ENCODE measurements at places on chromosomes 12 and 14.

DNA sequence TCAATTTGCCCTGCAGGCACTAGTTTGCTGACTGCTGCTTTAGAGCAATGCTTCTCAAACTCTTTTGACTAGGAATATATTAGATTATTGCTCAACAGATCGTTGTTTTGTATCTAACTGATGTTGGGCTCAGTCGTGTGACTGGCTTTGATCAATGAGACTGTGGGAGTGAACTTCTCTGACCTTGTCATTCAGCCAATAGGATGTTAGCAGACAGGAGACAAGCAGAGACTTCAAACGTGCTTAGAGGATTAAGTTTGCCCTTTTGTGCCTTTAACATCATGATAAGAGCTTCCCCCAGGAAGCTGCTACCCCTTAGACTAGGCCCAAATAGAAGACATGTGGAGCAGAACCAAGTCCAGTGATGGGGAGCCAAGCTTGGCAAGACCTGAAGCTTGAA, 76.7 kb upstream of the ELK3 start:
- DNase-seq: no peak

- peak; percentile 68 for DNase-seq
These were observed 39.4 kb upstream of the PPP2R5C start for GRCh38 chr14:101721951-101722661.

DNA sequence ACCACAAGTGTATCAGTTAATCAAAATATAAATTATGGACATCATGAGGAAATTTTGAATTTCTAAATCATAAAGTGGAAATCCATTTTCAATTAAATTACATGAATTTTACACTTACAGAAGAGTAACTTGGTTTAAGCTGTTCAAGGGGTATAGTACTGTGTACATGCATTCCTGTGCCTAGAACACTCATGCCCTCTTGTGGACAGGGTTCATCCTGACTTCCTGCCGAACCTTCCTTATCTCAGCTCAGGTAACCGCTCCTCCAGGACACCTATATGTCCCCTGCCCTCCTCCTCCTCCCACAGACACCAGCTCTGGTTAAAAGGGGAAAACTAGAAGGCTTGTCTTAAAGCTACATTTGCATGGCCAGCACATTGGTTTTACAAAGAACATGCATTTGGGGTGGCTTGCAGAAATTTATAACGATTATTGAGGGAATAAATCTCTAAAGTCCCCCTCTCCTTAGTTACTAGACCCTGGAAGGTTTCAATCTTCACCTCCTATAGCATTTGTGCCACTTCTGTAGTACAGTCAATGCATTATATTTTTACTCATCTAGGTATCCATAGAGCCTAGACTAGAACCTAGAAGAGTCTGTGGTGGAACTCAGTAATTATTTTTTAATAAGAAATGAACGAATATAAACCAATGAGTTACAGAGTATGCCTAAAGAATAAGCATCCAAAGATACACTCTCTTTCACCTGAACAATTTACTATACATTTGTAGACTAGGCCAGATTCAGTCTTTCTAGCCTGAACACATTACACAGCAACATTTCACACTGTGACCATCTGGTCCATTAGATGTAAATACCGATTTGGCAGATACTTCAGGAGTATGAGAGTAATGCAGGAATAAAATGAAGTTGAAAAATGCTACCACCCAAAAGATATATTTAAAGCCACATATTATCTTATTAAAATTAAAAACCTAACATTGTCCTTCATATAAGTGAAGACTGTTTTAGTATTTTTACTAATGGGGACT, 345.6 kb downstream of the PAWR start:
- no peak for DNase-seq

DNA sequence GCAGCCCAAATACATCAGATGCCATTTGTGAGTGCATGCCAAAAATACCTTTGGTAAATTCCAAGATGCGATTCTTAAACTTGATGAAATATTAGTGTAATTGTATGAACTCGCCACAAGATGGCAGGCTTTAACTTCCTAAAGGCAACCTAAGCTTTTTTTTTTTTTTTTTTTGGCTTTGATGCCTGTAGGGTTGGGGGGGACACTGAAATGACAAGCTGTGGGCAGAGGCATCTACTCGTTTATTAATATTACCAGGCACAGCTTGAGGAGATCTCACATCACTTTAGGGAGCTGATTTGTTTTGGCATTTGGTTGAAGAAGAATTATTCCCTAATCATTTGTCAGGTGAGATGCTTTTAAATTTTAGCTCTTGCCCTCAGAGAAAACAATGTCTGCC, 126.7 kb upstream of the CCDC196 start:
- DNase-seq: no peak

DNA sequence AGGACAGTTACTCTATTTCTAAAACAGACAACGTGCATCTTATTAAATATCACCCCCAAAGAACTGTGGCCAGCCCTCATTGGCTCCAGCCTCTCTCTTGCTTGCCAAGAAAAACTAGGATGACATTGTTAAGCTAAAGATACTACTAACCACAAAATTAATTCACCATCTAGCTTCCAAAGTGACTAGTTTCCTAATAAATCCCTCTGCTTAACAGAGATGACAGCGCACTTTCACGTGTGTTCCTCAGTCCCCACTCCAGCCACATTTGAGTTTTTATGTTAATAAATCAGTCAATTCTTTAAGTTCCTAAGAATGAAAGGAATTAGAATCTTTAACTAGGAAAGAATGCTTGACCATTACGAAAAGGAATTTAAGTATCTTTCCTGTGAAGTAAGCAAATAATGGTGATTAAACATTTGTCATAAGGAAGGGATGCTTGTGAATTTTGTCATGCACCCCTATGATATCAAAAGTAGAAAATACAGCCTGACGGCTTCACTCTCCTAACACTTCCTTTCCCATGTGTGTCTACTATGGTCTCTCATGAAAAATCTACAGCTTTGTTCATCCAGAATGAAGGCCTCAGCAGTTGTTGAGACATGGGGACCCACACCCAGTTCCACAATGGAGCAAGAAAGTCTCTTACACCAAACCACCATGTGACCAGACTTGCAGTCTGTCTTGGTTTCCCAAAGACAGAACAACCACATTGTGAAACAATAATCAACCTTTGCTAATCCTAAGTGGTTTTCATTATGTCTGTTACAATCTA, 8.1 kb downstream of the CORO1C start:
- no peak for DNase-seq

GRCh38 chr12:2083561-2083960, 30.8 kb downstream of the CACNA1C start:
- DNase-seq: no peak
